ENCODE measurements at places on chromosomes 5 and 9.

DNA sequence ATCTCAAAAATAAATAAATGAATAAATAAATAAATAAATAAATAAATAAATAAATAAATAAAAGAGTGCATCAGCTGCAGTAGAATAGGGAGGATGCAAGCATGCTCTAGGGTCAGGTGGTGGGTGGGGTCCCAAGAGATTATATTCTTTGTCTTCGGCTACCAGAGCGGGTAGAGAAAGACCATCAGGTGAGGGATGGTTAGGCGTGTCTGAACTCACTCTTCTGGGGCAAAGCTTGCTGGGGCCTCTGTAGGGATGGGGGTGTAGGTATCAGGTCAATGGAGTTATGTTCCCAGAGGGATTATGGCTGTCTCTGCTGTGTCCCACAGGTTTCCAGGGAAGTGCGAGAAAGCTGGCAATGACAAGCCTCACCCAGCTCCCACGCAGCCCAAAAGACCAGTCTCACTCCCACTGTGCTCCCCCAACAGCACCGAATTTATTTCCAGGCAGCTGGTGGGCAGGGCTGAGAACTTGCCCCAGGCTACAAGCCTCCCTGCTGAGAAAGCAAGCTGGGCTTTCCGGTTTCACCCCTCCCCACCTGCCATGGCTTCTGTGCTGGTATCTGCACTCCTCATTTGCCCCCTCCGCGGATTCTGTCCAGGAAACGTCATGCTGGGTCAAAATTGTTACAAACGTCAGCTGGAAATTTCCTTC, 180.8 kb downstream of the LURAP1L start:
- peak; percentile 21 for DNase-seq

DNA sequence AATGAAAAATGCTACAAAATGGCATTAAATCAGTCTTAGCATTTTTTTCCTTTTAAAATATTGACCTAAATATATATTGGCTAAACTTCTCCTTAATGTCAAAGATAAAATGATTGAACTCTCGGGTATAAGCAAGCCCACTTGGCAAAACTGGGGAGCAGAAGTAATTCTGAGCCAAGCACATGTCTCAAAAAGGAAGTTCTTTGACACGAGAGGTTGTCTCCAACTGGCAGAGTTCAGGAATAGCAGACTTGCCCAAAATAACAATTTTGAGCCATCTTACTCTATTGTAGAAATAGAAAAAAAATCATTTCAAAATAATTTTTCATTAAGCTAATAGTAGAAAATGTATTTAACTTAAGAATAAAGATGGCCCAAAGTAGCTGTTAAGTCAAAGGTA, 10.4 kb upstream of the MLLT3 start:
- DNase-seq = no peak

GRCh38 chr9:23855873-23856604, 30.0 kb upstream of the ELAVL2 start:
- no peak for DNase-seq

- no peak for DNase-seq
Observed at GRCh38 chr9:101848485-101848919, 110.1 kb upstream of the GRIN3A start.

- DNase-seq = no peak
Observed at GRCh38 chr5:65059681-65060598, 291.2 kb downstream of the CWC27 start.

DNA sequence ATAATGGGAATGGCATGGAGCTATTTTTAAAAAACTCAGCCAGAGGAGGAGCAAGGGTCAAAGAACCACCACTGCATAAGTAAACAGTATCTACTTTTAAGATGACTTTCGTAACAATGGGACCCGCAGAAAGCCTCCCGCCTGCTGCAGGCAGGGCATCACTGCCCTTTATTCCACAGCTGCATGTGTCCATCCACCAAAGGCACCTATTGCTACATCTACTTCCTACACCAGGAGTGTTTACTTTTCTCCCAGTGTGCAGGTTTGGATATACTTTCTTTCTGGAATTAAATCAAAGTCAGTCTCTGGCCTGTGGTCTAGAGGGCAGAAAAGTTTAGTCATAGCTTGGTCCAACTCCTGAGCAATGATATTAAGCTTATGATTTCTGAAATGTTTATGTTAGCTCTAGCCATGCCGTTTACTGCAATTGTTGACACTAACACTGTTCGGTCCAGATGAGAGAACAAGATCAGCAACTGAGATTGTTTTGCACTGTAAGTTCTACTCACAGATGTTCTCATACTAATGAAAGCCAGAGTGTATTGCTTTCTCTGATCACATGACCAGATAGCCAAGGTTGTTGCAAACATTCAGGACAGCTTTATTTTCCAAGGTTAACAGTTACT, 391.5 kb downstream of the FGF10 start:
- peak; percentile 10 for DNase-seq

All from smooth muscle cell of the brain vasculature (primary cell).